ENCODE measurements at places on chromosomes 16 and 17.

GRCh38 chr17:34195987-34196386, 59.1 kb upstream of the CCL2 start:
- no peak for DNase-seq

DNA sequence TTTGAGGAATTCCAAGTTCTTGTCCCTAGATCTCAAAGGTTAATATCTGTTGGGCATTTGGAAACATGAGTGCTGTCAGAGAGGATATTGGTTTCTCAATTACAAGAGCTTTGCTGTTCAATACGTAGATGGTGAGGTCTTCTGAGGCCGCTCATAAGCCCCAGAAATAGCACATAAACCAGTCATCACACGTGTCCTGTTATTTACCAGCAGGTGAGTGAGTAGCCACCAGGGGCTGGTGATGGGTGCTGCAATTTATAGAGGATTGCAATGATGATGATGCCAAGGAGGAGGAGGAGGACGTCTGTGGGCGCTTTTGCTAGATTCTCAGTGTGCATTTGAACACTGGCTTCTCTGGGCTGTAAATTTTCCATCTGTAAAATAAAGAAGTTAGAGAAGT, 89.0 kb downstream of the SALL1 start:
- no peak for DNase-seq

DNA sequence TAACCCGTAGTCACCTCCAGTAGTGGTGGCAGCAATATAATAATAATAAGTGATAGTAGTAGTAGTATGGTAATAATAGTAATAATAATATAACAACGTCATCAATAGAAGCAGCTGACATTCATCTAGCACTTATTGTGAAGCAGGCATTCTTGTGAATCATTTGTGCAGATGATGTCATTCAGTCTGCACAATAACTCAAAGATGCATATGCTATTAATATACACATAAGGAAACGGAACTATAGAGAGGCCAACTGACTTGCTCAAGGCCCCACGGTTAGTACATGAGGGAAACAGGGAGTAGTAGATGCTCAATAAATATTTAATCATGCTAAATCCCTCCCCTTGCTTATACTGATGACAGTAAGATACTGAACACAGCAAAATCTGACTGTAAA, 35.4 kb upstream of the GAN start:
- peak; percentile 5 for DNase-seq

DNA sequence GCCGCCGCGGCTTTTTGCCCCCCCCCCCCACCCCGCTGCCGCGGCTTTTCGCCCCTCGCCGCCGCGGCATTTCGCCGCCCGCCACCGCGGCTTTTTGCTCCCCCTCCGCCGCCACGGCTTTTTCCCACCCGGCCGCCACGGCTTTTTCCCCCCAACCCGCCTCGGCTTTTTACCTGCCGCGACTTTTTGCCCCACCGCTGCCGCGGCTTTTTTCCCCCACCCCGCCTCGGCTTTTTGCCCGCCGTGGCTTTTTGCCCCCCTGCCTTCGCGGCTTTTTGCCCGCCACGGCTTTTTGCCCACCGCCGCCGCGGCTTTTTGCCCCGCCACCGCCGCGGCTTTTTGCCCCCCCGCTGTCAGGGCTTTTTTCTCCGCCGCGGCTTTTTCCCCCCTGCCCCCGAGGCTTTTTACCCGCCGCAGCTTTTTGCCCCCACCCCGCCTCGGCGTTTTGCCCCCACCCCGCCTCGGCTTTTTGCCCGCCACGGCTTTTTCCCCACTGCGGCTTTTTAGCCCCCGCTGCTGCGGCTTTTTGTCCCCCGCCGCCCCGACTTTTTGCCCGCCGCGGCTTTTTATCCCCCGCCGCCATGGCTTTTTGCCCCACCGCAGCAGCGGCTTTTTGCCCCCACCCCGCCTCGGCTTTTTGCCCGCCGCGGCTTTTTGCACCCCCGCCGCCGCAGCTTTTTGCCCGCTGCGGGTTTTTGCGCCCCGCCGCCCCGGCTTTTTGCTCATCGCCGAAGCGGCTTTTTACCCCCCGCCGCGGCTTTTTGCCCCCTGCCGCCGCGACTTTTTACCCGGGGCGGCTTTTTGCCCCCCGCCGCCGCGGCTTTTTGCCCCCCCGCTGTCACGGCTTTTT, 527.8 kb upstream of the WSB1 start:
- DNase-seq: no peak

DNA sequence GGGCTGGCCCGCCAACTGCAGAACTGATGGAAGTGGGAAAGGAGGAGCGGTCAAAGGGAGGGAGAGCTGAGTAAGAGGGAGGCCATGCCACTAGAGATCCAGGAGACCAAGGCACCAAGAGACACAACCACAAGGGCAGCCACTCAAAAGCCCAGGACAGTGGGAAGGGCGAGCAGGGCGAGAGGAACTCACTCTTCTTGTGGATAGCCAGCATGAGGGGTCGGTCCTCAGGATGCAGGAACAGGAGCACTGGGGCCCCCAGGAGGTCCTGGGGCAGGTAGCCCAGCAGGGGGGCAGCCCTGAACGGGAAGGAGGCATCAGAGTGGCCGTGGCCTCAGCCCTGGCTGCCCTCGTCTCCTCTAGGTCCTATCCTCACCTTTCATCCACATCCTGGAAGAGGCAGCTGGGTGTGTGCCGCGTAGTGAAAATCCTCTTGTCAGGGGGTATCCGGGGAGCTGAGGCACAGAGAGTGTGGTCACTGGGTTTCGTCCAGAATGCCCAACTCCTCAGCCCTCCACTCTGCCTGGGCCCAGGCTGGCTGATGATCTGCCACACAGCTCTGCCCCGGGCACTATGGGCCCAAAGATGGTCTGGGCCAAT, 4.3 kb downstream of the PER1 start:
- no peak for DNase-seq

GRCh38 chr17:2369039-2369438, 31.7 kb downstream of the SGSM2 start:
- no peak for DNase-seq

GRCh38 chr17:59028328-59028727, 78.4 kb downstream of the TRIM37 start:
- DNase-seq: no peak

- DNase-seq: no peak
These were observed 2.0 kb upstream of the HS3ST3B1 start for GRCh38 chr17:14298947-14299279.

- no peak for DNase-seq
These were observed 4.0 kb downstream of the ACBD4 start for GRCh38 chr17:45139533-45139920.

- no peak for DNase-seq
These were observed at the start of gene MT1A for GRCh38 chr16:56637814-56638750. MT1A (plus strand) TSS chr16:56638666; CDS start chr16:56638739, 73 bp downstream.

DNA sequence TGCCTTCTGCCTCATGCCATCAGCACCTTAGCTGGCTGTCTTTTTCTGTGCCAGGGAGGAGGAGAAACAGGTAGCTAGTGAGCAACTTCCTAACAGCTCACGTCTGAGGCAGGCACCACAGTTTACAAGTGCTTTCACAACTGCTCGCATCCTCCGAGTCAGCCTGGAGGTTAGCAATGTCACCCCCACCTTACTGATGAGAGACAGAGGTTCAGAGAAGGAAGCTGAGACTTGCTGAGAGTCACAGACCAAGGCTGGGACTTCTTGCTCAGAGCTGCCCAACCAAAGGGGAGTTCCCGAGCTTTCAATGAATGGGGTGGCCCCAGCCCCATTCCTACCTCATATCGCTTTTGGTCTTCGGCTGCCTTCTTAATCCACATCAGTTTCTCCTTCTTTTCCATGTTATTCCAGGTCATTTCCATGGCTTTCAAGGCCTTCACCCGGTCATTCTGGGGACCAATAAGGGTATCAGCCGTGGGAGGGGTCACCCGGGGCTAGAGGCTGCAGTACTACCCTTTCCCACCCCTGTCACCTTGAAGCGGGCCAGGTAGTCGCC, 9.6 kb downstream of the UBTF start:
- DNase-seq: peak; percentile 70

DNA sequence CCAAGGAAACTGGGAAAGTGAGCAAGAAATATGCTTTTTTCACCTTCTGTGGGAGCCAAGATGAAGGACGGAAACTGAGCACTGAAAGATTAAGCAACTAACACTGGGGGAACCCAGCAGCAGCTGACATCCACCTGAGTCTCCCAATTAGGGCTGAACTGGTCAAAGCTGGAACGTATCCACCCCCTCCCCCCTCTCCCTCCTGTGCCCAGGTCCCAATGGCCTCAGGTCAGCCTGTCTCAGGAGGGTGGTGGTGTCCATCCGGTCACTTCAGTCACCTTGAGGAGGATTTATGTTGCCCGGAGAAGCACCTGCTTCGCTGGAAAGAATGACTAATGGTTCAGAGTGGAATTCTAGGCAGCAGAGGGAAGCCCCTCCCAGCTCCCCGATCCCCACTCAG, 10.0 kb downstream of the PEMT start:
- DNase-seq: no peak

- DNase-seq: no peak
These were observed 59.7 kb downstream of the SHISA6 start for GRCh38 chr17:11300738-11301137.

DNA sequence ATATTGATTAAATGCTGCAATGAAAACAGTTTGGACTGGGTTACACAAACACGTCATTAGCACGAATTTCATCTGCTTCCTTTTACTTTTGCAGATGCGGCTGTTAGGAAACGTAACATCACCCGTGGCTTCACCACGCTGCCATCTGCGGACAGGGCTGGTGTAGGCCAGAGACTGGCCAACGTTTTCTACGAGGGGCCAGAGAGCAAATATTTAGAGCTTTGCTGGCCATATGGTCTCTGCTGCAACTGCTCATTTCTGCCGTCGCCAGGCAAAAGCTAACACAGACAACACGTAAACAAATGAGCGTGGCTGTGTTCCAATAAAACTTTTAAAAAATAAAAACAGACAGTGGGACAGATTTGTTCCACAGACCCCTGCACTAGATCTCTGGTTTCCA, 96.6 kb downstream of the ENGASE start:
- no peak for DNase-seq

DNA sequence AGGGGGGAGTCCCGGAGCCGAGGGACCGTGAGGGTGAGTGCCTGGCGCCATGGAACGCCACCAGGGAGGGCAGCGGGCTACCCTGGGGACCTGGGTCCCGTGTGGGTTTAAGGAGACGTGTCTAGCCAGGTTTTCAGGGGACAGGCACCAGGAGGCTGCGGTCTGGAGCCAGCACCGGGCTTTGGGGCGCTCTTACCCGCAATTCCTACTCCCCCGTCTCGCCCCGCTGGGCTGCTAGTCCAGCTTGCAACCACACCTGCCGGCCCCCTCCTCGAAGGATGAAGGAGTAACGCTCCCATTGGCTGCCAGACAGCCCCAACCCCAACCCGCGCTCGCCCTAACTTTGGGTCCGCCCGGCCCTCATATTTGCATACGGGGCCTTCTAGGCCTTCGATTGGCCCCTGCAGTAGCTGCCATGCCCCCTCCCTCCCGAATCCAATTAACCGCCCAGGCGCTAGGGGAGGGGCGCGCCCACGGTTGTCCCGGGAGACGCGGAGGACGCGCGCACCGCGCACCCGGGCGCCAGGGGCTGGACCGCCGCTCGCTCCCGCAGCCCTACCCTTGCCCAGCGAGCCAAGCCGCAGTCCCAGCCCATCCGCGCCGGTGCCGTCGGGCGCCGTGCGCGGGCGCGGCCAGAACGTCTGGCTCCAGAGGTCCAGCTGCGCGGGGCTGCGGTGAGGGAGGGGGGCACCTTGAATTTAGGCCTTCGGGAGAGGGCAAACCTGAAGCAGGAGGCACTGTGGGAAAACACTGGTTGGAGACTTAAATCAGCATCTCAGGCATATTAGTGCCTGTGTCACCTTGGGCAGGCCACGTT, at the start of gene TTLL6:
TTLL6 (minus strand) TSS at position 456 of the 817 bp plus-strand sequence; CDS start at position 299, 157 bp downstream.
- peak; percentile 29 for DNase-seq

DNA sequence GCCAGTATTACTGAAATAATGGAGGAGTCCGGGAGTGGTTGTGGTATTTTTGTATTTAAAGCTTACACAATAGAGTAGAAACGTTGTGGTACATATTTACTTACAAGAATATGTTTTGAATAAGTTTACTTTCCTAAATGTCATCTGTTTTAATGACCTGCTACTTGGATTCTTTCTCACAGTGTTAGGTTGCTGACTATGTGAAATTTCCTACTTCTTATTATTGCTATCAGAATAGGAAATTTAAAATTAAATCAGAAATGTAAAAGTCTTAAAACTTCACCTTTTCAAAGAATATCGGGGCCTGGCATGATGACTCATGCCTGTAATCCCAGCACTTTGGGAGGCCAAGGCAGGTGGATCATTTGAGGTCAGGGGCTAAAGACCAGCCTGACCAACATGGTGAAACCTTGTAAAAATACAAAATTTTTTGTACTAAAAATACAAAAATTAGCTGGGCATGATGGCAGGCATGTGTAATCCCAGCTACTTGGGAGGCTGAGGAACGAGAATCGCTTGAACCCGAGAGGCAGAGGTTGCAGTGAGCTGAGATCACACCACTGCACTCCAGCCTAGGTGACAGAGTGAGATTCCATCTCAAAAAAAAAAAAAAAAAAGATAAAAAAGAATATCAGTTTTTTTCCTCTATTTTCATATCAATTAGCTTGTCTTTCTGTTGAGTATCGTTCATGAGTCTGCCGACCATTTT, 77.8 kb downstream of the VMP1 start:
- no peak for DNase-seq

- DNase-seq: no peak
These were observed 54.2 kb upstream of the PMFBP1 start for GRCh38 chr16:72226136-72226535.

GRCh38 chr17:1031711-1032110, 34.8 kb downstream of the TIMM22 start:
- no peak for DNase-seq
